ENCODE measurements at places on chromosomes 5 and 9.

- no peak for DNase-seq
Observed at GRCh38 chr5:63916786-63917185, 45.5 kb downstream of the HTR1A start.

DNA sequence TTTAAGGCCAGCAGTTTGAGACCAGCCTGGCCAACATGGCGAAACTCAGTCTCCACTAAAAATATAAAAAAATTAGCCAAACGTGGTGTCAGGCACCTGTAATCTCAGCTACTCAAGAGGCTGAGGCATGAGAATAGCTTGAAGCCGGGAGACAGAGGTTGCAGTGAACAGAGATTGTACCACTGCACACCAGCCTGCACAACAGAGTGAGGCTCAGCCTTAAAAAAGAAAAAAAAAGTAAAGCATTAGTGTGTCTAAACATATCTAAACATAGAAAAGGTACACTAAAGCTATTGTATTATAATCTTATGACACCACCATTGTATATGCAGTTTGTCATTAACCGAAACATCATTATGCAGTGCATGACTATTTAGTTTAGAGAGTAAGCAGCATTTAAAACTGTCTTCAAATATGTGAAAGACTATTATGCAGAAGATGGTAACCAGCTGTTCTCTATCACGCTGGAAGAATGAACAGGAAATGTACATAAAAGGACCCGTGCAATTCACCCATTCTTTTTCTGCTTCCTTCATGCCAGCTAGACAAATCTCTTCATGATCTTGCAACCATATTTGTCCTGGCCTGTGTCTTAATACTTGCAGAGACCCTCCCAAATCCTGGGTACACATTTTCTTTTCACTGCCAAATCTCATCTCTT lies 58.6 kb downstream of the ITGA1 start:
- no peak for DNase-seq

- DNase-seq: no peak
Observed at GRCh38 chr5:134026521-134027287, 21.9 kb upstream of the VDAC1 start.

- no peak for DNase-seq
Observed at GRCh38 chr9:134561427-134562145, 80.0 kb upstream of the COL5A1 start.

DNA sequence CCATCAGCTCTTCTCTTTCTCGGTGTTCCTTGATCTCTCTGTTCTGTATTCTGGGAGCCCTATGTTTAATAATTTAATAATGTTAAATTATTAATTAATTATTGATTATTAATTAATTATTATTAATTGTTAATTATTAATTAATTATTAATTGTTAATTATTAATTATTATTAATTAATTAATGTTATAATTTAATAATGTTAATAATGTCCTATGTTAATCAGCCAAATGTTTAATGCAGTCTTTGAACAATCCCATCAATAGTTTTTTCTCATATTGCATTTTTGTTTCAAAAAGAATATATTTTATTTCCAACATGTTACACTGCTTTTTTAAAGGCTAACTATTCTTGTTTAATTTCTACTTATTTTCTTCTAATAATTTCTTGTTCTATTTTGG lies 26.2 kb downstream of the MGAT1 start:
- no peak for DNase-seq

All from stimulated activated CD8-positive, alpha-beta memory T cell treated with anti-CD3 and anti-CD28 coated beads, Interleukin-4, amount 100 ng/mL, for 4 hours (primary cell).